ENCODE measurements at places on chromosomes 1 and 21.

DNA sequence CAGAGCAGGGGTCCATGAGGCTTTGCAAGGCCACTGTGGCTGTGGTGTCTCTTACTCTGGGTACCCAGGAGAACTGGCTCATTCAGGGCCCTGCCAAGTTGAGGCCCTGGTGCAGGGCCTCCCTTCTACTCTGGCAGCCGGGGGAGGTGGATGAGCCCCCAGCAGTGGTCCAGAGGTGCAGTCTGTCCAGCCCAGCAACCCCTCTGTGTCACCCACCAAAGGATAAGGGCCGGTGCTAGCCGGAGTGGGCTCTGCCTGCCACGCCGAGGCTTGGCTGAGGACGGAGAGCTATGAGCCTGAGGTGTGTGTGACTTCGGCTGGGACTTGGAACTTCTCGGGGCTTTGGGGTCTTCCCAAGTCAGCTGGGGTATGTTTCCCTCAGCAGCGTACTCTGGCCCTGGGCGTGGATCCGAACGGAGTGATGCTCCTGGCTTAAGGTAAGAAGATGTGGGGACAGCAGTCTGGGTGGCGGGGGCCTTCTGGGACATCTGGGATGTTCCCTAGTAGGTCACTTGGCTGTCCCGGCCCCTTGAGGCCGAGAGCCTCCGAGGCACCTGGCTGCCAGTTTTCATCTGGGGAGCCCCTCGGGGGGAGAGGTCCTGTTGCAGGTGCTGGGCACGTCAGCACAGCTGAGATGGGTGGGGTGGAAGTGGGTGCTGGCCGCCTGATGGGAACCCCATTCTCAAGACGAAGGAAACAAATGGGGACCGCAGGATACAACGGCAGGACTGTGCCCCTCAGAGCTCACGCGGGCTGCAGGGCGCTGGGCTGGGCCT lies 25.9 kb downstream of the RUNX3 start:
- no peak for DNase-seq

DNA sequence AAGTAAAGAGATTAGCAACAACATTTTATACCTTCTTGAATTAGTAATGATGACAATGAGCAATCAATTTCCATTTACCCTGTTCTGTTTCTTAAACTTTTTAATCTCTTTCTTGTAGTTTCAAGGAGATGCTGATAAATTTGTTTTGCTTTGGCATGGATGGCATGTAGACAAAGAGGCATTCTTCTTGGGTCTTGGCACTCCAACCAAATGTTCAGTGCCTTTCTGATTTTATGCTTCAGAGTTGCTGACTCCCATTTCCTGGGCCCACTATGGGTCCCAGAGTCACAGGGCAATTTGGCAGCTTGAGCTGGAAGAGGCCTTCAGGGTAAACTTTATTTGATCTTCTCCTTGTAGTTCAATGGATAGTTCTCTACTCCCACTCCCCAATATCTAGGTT lies 42.1 kb upstream of the OSBPL9 start:
- no peak for DNase-seq

DNA sequence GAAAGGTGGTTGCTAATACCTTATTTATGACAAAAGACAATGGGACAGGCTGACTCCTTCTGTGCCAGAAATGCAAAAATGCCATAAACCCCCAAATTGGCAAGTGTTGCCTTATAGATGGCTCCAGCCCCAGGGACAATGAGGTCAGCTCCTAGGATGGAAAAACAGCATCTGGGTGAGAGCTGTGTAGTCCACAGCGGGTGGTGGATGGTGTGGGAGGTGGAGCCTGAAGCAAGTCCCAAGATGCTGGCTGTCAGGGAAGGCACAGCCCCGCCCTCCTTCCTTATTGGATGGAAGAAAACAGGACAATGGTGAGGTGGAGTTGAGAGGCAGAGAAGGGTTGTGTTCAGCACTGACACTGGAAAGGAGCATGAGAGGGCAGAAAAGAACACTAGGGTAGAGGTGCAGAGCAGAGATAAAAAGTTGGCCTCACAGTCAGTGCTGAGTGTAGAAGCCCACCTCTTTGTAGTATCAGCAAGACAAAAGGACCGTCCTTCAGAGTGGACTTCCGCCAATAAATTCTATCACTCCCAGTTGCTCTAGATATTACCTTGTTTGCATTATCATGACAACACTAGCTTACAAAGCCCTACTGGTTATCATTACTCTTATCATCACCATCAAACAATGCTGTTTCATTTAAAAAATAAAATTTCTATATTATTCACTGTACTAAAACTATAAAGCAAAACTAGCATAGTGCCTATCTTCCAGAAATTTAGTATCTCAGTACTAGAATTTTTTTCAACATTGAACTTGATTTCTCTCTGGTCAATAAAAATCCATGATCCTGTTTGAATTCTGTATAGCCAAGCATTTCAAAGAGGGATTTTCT lies 3.7 kb upstream of the SDE2 start:
- DNase-seq: no peak

DNA sequence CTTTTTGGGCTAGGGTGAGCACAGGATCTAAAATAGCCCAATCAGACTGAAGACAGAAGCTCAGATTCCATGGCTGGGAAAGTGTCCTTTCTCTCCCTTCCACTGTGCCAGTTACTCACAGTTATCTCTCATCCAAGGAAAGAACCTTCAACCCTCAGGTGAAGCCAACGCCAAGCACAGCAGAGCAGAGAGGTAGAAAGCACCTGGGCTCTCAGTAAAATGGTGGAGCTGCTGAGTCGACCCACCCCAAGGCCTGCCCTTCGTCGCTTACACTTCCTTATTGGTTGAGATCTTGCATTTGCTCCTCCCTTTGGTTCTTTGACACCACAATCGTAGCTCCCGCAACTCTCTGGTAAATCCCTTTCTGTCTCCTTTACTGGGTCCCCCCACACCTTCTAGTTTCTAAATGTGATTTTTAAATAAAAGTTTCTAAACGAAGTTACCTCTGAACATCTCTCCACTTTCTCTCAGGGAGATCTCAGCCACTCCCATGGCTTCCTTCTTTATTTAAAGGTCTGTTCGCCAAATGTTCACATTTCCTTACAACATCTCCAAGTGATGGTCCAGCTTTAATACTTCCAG lies 27.5 kb upstream of the SLC30A1 start:
- no peak for DNase-seq

DNA sequence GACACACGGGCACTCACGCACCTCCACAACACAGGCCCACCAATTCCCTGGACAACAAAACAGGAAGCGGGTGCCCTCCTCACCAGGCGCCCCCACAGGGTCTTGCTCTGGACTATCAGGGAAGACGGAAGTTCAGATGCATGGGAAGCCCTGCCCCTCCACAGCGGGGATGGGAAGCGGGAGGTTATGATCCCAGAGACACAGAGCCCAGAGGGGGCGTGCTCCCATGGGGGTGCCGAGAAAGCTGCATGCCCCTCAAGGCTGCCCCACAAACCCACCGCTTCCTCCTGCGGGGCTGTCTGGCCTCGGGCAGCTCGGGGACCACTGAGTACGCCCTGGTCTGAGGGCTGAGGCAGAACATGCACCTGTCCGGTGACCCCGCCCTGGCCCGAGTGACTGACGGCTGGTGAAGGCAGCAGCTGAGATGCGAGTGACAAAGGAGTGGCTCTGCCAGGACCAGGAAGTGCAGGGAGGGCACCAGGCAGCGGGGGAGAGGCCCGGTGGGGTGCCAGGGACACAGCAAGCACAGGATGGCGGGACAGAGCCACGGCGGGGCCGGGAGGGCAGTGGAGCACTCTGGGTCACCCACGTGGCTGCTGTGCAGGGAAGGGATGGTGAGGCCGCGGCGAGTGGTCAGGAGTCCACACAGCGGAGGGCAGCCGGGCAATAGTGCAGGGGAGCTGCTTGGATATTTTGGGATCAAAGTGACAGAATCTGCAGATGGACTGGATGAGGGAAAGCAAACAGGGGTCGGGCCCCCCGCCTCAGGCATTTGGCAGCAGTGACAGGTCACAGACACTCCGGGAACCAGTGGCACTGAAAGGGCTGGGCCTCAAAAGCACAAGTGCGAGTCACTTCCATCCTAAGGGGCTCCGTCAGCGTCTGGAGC lies 18.6 kb downstream of the NADK start:
- DNase-seq: no peak

- DNase-seq: no peak
Observed at GRCh38 chr1:150552911-150553289, 3.7 kb downstream of the ADAMTSL4 start.
